Activated T-cell treated with anti-CD3 and anti-CD28 coated beads for 48 hours (primary cell): ENCODE measurements at places on chromosomes 5 and 9.

- DNase-seq: no peak
These were observed 446.6 kb downstream of the ARHGEF28 start for GRCh38 chr5:74072646-74073045.

- DNase-seq: no peak
These were observed 253.1 kb upstream of the IRX4 start for GRCh38 chr5:2135833-2136232.

GRCh38 chr5:50846261-50846660 is 179.8 kb downstream of the PARP8 start:
- DNase-seq: no peak

- no peak for DNase-seq
These were observed 5.0 kb downstream of the LMX1B start for GRCh38 chr9:126618585-126619360.
